ENCODE measurements at places on chromosomes 5 and 9.

DNA sequence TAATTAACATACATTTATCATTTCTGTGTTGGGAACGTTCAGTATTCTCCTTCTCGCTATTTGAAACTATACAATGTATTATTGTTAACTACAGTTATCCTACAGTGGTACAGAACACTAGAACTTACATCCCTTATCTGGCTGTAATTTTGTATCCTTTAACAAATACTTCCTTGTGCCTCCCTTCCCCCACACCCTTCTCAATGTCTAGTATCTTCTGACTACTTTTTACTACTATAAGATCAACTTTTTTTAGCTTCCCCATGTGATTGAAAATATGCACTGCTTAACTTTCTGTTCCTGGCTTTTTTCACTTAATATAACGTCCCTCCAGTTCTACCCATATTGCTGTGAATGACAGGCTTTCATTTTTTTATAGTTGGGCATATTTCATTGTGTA is 253.5 kb downstream of the RAB3C start:
- no peak for DNase-seq

DNA sequence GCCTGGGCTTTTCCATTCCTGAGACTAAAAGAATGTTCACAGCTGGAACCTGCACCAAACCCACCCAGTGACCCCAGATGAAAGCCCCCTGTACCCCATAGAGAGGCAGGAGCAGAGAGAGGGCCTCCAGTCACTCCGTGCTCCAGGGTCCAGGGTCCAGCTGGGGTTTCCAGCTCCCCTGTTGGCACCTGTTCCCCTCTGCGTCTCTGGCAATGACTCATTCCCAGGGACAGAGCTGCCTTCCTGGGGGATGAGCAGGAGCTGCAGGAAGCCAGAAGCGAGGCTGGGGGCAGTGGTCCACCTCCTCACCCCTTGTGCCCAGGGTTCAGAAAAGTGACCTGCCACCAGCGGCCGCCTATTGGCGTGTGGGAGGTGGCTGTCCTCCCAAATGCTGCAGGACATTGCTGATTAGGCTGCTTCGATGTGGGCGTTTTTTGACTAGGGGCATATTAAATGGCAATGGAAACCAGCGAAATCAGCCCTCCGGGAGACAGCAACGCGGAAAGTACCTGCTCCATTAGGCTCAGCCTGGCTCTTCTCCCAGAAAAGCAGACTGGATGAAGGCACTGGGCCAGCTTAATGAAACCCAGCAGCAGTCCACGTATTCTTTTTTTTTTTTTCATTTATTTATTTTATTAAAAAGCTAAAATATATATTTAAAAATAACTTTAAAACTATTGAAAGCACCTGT is 97.4 kb downstream of the DAP start:
- peak; percentile 12 for DNase-seq

GRCh38 chr9:106420511-106420944 is 442.4 kb upstream of the ZNF462 start:
- peak; percentile 65 for DNase-seq

DNA sequence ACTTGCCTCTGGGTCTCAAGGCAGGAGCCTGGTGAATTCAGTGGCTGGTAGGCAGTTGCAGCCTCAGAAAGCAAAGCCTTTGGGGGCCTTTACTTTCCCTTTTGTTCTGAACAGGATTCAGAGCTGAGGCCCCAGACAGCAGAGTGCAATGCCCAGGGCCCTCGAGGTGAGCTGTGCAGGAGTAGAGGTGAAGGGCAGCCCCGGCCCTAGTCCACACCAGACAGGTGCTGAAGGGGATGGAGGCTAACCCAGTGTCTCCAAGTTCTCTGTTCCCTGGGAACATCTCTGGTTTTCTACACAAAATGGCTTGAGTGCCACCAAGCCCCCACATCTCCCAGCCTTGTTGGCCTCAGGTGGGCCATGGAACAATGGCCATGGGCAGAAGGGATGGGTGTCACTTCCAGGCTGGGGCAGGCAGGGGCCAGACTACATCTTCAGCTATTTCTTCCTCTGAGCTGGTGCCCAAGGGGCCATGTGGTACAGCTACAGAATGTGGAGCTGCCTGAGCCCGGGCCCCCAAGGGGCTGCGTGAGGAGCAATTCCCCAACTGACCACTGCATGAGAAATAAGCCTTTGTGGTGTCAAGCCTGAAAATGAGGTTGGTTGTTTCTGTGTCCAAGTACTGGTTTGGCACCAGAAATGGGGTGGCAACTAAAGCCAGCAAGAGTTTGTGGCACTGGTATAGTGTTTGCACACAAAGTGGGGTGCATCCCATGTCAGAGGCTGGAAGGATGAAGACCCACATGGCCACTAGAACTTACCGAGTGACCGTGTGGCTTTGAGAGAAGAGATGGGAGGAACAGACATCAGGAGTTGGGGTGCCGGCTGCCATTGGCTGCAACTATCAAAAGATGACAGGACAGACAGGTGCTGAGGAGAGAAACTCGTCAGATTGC is 57.8 kb downstream of the BARX1 start:
- no peak for DNase-seq

DNA sequence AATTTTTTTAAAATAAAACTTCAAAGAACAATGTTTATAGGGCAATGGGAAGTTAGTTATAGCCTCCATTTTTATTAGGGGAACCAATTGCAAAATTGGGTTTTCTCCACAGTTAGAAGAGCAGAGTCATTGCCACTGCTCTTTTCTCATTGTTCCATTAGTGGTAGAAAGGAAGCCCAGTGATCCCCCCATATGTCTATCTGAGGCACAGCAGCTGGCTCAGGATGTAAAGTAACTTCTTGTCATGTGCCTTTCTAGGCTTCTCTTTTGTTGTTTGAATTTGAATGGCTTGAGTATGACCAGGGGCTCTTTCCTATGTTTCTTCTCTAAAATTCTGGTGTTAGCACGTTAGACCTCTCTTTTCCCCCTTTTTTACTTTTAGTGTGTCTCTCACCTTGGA is 61.2 kb downstream of the UBAP1 start:
- no peak for DNase-seq

DNA sequence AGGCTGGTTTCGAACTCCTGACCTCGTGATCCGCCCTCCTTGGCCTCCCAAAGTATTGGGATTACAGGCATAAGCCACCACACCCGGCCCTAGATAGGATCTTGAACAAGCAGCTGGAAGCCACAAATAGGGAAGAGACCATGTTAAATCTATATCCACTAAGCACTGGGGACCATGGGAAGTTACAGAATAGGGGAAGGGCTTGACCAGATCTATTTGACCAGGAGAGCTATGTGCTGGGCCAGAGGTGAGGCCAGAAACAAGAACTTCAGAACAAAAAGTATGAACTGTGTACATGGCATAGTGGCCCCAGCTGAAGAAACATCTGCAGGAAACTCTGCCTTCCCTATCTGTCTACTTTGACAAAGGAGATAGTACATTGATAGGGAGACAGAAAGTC is 10.8 kb downstream of the KLF4 start:
- DNase-seq, result no peak

DNA sequence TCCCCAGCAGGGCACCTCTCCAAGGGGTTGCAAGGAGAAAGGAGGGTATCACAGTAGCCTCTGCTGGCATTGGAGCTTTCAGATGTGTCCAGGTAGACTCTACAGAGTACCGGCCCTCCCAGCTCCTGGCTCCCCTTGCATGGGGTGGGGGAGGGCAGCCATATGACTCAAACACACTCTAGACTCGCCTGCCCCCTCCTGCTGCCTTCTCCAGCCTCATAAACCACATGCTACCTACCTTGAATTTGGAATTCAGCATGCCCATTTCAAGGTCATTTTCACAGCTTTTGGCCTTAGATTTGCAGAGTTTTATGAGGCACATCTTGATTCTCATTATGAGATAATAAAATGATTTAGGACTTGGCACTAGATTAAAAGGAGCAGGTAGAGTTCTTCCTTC is 32.8 kb upstream of the SMIM32 start:
- DNase-seq, result no peak

GRCh38 chr5:139194486-139194885 is 3.7 kb downstream of the SIL1 start:
- no peak for DNase-seq

- no peak for DNase-seq
These were observed 27.9 kb downstream of the PCDH1 start for GRCh38 chr5:141850244-141850768.

- no peak for DNase-seq
These were observed 42.7 kb upstream of the IRX4 start for GRCh38 chr5:1925111-1926070.

- no peak for DNase-seq
These were observed 383.9 kb downstream of the TLR4 start for GRCh38 chr9:118088090-118088489.

- peak; percentile 81 for DNase-seq
These were observed 58.0 kb upstream of the PTPN3 start for GRCh38 chr9:109556061-109556460.

DNA sequence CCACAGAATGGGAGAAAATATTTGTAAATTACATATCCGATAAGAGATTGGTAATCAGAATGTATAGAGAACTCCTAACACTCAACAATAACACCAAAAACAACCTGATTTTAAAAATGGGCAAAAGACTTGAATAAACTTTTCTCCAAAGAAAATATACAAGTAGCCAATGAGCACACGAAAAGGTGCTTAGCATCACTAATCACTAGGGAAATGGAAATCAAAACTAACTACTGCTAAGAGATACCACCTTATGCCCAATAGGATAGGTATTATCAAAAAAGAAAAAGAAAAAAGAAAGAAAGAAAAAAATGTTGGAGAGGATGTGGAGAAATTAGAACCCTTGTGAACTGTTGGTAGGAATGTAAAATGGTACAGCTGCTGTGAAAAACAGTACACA is 212.1 kb downstream of the TLR4 start:
- no peak for DNase-seq

DNA sequence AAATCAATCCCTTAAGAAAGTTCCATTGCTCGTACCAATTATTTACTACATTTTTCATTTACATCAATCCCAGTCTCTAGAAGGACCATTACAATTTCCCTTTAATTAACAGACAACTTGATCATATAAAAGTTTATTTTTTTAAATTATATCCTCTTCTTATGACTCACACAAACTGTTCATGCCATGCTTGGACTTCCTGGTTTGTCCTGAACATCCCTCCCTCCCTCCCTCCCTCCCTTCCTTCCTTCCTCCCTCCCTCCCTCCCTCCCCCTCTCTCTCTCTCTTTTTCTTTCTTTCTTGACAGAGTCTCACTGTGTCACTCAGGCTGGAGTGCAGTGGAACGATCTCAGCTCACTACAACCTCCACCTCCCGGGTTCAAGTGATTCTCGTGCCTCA is 11.6 kb upstream of the CLTB start:
- no peak for DNase-seq

DNA sequence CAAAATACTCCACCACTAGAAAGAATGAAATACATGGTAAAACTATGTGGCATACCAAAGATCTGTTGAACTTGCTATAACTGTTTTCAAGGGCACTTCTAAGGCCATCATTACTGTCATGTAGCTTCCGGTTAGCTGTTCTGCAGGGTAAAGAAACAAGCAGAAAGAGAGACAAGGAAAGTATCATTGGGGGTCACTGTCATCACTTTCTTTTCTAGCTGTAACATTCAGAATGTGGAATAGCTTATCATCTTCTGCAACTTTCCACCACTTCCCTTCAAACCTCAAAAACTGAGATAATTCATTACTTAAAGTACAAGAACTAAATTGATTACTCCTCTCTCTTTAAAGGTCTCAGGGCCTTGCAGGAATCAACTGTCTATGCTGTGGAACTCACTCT is 57.6 kb downstream of the RASEF start:
- DNase-seq, result no peak

DNA sequence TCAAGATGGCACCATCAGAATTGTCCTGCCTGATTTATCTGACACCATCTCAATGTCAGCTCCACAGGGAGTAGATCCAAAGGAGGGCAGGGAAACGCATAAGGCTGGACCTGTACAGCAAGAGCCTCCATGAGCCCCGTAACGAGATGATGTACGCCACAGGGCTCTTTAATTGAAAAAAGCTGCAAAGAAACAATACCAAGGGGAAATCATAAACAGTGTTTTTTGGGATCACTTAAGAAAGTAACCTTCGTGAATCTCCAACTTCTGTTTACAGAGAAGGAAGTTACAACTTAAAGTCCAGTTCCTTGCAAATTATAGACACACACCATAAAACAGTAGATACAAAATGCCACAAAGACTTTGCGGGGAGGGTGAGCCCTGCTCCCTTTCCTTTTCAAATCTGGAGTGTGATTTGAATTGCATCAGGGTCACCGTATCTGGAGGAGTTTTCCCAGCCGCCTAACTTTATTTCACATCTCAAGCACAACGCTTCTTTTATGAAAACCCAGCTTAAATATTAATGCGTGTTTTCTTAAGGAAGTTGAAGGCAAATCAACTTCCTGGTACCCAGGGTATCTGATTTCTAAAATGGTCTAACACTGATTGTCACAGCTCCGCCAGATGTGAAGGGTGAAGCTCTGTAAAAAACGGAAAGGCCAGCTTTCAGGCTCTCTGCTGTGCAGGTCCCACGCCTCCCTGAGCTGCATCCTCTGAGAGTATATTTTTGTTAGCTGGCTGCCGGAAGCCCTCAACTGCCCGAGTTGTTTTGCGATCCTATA is 88.9 kb downstream of the EBF1 start:
- no peak for DNase-seq

DNA sequence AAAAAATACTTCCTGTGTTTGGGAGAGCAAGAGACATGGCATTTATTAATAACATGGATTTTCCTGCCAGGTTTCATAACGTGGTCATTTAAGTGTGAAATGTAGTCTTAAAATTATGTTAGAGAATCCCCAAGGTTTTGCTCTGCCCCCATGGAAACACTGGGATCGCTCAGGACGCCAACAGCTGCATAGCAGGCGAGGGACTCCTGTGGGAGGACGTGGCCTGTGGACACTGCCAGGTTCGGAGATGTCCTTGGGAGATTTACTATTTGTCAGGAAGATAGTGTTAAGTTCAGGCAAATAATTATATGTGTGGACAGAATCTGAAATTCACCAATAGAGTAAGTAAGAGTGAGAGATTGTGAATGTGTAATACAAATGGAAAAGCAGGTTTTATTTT is 977 bp downstream of the BTNL9 start:
- no peak for DNase-seq

DNA sequence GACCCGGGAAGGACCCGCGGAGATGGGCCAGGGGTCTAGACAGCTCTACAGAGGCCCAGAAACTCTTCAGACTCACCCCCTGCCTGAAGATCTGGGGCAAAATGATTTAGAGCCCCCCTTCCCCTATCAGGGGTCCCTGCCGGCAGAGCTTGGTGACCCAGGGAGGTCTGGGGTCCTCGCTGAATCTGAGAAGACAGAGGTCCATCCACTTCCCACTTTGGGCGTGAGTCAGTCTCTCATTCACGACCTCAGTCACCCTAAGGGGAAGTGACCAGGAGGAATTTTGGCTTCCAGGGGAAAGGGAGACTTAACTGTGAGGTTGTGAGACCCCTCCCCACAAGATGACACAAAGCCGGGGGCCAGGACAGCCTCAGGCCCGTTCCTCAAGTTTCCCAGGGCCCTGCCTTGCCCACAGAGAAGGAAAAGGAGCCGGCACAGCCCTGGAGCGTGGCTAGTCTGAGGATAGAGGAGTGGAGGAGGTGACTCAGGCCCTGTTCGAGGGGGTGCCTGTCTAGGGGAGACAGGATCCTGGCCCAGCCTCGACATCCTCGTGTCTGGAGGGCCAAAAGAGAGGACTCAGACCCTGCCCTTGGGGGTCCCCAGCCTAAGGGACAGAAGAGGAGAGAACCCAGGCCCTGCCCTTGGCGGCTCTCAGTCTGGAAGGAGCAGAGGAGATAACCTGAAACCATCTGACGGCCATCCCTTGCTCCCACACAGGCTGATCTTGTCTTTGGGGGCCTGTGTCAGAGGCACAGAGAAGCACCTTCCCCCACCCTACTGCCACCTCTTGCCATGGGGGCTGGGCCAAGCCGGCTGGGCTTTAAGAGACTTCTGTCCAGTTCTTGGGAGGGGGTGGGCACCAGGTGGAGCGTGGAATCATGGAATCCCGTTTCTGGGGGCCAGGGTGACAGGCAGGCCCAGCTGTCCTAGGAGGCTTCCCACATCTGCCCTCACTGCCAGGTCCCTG is 889 bp downstream of the PDLIM4 start:
- DNase-seq, result no peak

Measured in kidney epithelial cell (primary cell).